ENCODE measurements at places on chromosomes 1 and 21. TPM values are rescaled to one million over a fixed set of nuclear protein-coding genes. Genes with fewer than 3 reads are reported as not detected.

The PROX1 gene
- not detected for polyA plus RNA-seq

- H3K36me3 ChIP-seq: no peaks in the 10 kb centered on the region
- H3K27me3 ChIP-seq: no peaks in the 10 kb centered on the region
- H3K27ac ChIP-seq: no peak overlapping the region
- no peak overlapping the region for H3K4me3 ChIP-seq
- no peaks in the 10 kb centered on the region for H3K4me1 ChIP-seq
Measured at GRCh38 chr21:31363720-31364119, 19.7 kb upstream of the TIAM1 start.

- no peak for DNase-seq
- H3K27ac ChIP-seq: no peak overlapping the region
- no peaks in the 10 kb centered on the region for H3K36me3 ChIP-seq
- no peaks in the 10 kb centered on the region for H3K4me1 ChIP-seq
- H3K27me3 ChIP-seq: no peaks in the 10 kb centered on the region
Measured at GRCh38 chr1:79845936-79846335, 839.4 kb upstream of the ADGRL4 start.

DNA sequence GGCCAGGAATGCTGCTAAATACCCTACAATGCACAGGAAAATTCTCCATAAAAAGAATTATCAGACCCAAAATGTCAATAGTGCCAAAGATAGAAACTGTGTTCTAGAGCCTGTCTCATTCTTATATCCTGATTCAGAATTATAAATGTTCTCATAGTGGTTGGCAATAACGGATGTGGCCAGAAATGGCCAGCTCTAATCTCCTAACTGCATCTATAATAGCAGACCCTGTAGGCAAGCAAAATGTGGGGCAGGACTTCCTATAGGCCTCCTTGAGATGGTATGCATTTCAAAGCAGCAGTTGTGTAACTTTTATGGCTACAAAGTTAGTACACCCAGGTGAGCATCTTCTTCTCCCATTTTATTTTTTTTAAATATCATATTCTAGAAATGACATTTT, 95.9 kb upstream of the SGIP1 start:
- peaks cover 31% of the 10 kb centered on the region for H3K4me1 ChIP-seq
- no peak overlapping the region for H3K4me3 ChIP-seq

- no peaks in the 10 kb centered on the region for H3K4me1 ChIP-seq
- no peaks in the 10 kb centered on the region for H3K36me3 ChIP-seq
- H3K27ac ChIP-seq: no peak overlapping the region
- H3K27me3 ChIP-seq: no peaks in the 10 kb centered on the region
- no peak overlapping the region for H3K4me3 ChIP-seq
Measured at GRCh38 chr1:185767508-185768120, 33.4 kb downstream of the HMCN1 start.

- no peak for DNase-seq
- no peaks in the 10 kb centered on the region for H3K27me3 ChIP-seq
- no peaks in the 10 kb centered on the region for H3K36me3 ChIP-seq
- H3K27ac ChIP-seq: no peak overlapping the region
- no peaks in the 10 kb centered on the region for H3K4me1 ChIP-seq
- no peak overlapping the region for H3K4me3 ChIP-seq
Measured at GRCh38 chr1:225735252-225736149, 42.1 kb upstream of the SRP9 start.

Measured in CD14-positive monocyte (primary cell).